ENCODE measurements at places on chromosomes 12 and 14. TPM values are rescaled to one million over a fixed set of nuclear protein-coding genes. Genes with fewer than 3 reads are reported as not detected.
A peak's percentile ranks its signal among the peaks of the same experiment; 100 is the strongest.

DNA sequence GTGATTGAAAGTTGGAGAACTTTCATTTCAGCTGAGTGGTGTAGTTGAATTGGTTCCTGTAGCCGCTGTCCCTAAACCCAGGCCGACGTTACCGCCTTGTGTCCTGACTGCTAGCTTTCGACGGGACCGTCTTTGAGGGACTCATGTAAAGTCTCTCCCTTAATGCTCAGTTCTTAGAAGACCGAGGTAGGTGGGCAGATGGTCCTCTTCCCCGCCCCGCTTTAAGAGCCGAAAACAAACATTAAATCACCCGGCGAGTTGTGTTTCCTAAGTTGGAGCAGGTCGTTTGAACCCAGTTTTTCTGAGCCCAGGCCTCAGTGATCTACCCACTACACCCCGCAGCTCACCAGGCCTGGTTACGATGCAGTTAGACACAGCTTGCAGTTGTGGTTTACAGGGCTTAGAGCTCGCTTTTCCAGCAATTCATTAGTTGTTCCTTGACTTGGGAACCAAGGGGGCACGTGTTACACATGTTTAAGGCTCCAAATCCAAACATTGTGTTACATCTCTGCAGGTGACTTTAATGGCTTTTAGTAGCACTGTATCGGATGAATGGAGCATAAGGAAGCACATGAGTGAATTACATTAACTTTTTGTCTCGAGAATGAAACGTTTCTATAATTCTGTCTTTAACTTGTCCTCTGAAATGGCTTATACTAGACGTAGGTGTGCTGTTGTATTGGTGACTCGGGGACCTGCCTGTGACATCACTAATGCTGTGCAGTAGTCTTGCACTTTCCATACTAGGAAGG lies 790 bp downstream of the NEDD1 start:
- DNase-seq, result peak; percentile 12

DNA sequence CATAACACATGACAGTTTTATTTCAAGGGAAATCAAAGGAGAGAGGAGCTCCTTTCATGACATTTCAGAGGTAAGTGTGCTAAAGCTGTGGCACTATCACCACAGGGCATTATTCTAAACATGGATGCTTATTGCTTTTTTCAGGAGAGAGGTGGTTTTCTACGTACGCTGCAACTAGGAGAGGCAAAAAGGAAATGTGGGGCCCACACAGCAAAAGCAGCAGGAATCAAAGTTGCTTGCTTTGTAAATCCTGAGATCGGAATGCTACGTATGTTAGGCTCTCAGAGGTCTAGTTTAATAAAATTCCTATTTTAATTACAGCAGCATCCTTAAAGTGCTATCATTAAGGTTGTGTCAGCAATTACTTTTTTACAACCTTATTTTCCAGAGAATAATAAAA lies 55.0 kb upstream of the GRIP1 start:
- no peak for DNase-seq

DNA sequence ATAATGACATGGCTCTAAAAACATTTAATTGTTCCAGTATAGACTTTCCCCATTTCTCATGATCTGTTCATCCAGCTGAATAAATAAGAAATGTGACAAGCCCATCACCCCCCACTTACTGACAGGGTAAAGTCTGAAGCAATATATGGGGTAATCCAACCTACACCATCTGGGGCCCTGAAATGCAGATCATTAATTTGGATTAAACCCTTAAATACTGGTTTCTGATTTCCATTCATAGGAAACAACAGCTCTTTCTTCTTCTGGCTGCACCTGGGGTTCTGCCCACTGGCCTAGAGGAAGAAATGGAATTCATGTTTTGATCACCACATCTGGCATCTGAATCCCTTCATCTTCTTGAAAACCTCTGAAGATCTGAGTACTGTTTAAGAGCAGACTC lies 39.3 kb upstream of the ACSM4 start:
- no peak for DNase-seq

- no peak for DNase-seq
These were observed 10.2 kb downstream of the KRT82 start for GRCh38 chr12:52395761-52396434.

The NELL2 gene
- total RNA-seq, result 187 TPM

DNA sequence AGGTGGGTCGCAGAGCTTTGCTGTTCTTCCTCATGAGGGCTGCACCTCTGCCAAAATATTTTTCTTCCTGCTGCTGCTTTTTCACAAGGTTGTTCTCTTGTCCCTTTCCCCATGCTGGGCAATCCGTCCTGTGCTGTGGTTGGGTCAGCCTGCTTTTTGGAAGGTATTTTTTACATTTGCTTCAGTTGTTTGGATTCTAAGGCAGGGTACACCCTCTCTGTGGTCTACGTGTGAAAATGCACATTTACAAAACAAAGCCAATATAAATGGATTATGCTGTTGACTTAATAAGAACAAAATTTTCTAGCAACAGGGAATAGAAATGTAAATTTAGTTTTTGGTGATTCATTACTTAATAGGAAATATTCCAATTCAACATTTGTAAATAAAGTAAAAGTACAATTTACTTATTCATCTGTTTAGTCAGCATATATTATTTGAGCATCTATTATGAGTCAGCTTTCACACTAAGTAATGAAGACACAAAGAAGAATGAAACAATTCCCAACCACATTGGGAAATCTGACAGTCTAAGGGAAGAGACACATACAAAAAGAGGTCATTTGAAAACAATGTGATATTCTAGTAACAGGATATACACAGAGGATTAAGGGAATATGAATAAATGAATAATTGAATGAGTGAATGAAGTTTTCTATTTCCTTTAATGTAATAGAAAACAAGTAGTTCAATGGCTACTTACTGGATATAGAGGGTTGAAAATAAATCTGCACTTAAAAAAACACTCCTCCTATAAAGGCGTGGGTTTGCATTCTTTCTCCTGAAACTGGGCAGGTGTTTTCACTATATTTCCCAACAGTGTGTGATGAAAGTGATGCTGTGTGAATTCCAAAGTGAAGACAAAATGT lies 94.6 kb upstream of the PRICKLE1 start:
- no peak for DNase-seq

DNA sequence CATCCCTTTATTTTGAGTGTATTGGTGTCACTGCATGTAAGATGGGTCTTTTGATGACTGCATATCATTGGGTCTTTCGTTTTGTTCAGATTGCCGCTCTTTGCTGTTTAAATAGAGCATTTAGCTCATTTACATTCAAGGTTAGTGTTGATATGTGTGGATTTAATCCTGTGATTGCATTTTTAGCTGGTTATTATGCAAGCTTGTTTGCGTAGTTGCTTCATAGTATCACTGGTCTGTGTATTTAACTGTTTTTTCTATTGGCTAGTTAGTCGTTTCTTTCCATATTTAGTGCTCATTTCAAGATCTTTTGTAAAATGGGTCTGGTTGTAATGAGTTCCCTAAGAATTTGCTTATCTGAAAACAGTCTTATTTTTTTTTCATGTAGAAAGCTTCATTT lies 1170.6 kb upstream of the SEL1L start:
- no peak for DNase-seq

DNA sequence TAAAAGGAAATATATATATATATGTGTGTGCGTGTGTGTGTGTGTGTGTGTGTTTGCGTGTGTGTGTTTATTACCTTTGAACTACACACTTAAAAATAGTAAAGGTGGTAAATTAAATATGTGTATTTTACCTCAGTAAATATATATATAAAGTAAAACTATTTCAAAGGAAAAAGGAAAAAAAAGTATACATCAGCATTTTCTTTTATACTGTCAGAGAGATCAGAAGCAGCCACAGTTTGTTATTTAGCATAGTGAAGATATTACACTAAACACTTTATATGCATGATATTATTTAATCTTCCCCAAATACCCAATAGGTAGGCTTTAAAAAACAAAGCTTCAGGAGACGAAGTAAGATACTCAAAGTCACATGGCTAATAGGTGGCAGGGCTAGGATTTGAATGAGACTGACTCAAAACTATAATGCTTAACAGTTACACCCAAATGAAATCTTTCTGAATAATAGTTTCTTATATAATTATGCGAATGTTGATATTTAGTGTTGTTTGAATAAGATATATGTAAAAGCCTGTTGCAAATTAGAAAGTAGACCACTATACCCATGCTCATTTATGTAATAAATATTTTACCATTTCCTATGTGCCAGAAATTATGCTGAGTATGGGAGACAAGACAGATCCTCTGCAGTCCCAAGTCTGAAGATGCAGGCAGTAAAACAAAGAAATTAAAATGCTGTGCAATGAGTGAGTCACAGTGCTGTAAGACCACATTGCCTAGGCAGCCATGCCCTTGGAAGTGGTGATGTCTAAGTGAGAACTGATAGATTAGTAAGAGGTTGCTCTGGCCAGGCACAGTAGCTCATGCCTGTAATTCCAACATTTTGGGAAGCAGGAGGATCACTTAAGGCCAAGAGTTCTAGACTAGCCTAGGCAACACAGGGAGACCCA lies 66.1 kb downstream of the PDZRN4 start:
- no peak for DNase-seq

DNA sequence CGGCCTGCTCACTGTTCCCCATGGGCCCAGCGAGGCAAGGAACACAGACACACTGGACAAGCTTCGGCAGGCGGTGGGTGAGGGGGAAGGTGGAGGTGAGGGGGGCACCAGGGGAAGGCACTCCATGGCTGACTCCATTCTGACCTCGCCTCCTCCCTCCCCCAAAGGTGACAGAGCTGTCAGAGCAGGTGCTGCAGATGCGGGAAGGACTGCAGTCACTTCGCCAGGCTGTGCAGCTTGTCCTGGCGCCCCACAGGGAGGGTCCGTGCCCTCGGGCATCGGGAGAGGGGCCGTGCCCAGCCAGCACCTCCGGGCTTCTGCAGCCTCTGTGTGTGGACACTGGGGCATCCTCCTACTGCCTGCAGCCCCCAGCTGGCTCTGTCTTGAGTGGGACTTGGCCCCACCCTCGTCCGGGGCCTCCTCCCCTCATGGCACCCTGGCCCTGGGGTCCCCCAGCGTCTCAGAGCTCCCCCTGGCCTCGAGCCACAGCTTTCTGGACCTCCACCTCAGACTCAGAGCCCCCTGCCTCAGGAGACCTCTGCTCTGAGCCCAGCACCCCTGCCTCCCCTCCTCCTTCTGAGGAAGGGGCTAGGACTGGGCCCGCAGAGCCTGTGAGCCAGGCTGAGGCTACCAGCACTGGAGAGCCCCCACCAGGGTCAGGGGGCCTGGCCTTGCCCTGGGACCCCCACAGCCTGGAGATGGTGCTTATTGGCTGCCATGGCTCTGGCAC lies 10.6 kb downstream of the MCRS1 start:
- no peak for DNase-seq

GRCh38 chr14:76644855-76645518 lies 116.3 kb upstream of the VASH1 start:
- no peak for DNase-seq

DNA sequence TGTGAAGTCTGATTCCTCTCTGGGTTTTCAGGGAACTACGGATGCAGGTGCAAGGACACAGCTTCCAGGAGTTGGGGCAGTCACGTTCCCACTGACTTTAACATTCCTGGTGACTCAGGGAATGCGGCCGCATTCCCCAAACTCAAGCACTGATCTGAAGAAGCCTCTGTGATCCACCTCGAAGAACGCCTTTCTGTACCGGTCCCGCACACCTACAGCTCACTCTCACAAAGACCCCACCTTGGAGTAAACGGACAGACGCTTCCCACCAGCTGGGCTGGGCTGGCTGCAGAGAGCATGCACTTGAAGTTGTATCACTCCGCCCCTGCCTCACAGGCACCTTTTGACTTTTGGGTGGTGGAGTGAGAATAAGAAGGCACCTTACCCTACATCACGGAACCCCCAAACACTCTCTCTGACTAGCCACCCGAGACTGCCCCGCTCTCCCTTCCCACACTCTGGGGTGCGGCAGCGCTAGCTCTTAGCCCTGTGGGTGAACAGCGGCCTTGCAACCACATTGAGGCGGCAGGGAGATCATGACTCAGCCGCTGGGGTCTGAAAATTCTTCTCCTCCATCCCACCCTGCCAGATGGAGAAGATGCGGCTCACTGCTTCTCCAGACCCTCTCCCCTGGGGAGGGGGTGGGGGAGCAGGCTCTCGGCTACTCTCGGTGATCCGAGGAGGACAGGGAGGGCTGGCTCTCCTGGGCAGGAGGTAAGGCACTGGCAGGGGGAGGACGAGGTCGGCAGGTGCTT lies 23.7 kb upstream of the HDAC7 start:
- no peak for DNase-seq

- no peak for DNase-seq
These were observed 121.4 kb upstream of the HIF1A start for GRCh38 chr14:61573748-61574513.

GRCh38 chr12:89538897-89539296 lies 13.1 kb upstream of the POC1B start:
- DNase-seq, result no peak

DNA sequence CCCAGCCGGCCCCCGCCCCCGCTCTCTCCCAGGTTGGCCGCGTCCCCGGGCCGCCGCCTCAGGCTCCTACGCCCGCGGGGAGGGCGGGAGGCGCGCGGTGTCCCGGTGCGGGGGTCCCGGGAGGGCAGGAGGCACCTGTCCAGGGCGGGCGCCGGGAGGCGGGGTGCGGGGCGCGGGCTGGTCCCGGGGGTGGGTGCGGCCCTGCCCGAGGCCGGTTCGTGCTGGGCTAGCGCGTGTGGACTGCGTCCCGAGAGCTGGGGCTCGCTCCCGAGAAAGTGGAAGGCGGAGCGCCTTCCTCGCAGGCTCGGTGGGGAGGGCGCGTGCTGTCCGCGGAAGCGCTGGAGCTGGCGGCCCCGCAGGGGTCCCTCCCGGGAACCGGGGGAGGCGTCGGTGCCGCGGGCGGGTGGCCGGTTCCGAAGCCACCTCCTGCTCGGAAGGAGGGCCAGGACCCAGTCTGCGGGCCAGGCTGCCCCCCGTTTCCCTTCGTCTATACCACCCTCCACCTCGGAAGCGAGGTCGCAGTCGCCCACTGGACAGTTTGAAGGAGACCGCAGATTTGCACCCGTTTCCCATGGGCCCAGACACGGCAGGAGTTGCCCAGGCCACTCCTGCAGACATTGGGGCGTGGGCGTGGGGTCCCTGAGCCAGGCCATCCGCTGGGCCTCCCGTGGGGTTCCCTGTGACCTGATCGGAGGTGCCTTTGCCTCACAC lies 636 bp downstream of the ZFYVE21 start:
- no peak for DNase-seq

The NGB gene
- total RNA-seq, result not detected

DNA sequence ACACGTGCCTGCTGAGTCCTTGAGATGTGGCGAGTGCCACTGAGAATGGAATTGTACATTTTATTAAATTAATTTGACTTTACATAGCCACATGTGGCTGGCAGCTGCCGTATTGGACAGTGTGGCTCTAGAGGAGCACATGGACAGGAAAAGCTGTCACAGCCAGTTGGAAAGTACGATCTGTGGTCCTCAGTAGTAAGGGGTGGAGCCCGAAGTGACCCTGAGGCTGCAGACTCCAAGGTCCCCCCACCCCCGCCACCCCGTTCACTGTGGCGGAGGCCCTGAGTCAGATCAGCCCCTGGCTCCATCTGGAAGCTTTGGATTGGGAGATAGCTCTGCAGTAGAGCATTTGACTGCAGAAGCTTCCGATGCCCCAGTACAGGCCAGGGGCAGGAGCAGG lies 25.8 kb upstream of the BEGAIN start:
- DNase-seq, result no peak

GRCh38 chr14:60753264-60754119 lies 18.9 kb downstream of the MNAT1 start:
- DNase-seq, result no peak

- DNase-seq, result no peak
These were observed 20.2 kb downstream of the FGD4 start for GRCh38 chr12:32419520-32419960.
